HCT116 (cell line): ENCODE measurements at places on chromosomes 1 and 21.

- H3K4me3 ChIP-seq, result no peak overlapping the region
- no peaks in the 10 kb centered on the region for H3K36me3 ChIP-seq
- H3K27me3 ChIP-seq, result no peaks in the 10 kb centered on the region
- no peaks in the 10 kb centered on the region for H3K4me1 ChIP-seq
- no peak overlapping the region for H3K27ac ChIP-seq
- no peak for DNase-seq
These were observed 39.6 kb upstream of the ITPKB start for GRCh38 chr1:226778657-226779058.

GRCh38 chr1:215004121-215004827, 78.3 kb upstream of the KCNK2 start:
- no peaks in the 10 kb centered on the region for H3K4me1 ChIP-seq
- H3K4me3 ChIP-seq, result no peak overlapping the region
- no peak overlapping the region for H3K27ac ChIP-seq
- no peaks in the 10 kb centered on the region for H3K36me3 ChIP-seq
- no peaks in the 10 kb centered on the region for H3K27me3 ChIP-seq

DNA sequence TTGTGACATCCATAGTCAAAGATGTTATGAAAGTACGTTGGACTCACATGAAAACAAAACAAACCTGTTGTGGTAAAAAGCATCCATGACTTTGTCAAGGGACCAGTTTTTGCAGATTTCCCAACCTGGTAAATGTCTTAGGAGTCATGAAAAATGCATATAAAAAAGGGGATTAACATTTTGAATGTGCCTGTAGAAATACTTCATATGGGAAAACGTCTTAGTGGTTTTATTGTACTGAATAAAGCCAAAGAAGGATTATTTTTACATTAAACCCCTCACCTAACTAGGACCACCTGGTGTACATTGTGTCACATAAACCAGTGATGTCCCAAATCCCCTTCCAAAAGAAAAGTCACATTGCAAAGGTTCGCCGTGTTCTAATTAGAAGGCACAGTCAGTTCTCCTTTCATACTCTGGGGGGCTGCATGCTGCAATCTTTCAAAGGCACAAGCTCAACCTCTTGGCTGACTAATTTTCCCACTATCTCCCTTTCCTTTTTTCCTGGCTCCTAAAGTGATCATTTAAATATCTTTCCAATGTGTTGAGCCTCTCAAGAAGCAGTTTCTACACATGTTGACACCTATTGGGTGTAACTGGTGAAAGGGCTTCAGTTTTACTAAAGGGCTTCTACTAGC, 119.8 kb upstream of the SPAG17 start:
- H3K27ac ChIP-seq, result no peak overlapping the region
- H3K36me3 ChIP-seq, result no peaks in the 10 kb centered on the region
- H3K4me3 ChIP-seq, result no peak overlapping the region
- no peak for DNase-seq
- H3K4me1 ChIP-seq, result no peaks in the 10 kb centered on the region
- no peaks in the 10 kb centered on the region; the same call in 1 of the 2 replicates for H3K27me3 ChIP-seq

GRCh38 chr1:3504151-3504821, 49.8 kb downstream of the ARHGEF16 start:
- H3K36me3 ChIP-seq, result no peaks in the 10 kb centered on the region
- no peaks in the 10 kb centered on the region for H3K27me3 ChIP-seq
- H3K4me1 ChIP-seq, result peaks cover 47% of the 10 kb centered on the region
- DNase-seq, result peak; percentile 48

- H3K27ac ChIP-seq, result no peak overlapping the region
- H3K4me1 ChIP-seq, result peaks cover 13% of the 10 kb centered on the region
- no peak overlapping the region for H3K4me3 ChIP-seq
- H3K36me3 ChIP-seq, result no peaks in the 10 kb centered on the region
- DNase-seq, result peak; percentile 94
These were observed 18.3 kb upstream of the ARID1A start for GRCh38 chr1:26677306-26678115.
